ENCODE measurements at places on chromosomes 16 and 17.

GRCh38 chr17:565521-565920 is 149.1 kb downstream of the VPS53 start:
- no peak for DNase-seq

GRCh38 chr16:48123104-48123788 is 32.5 kb downstream of the ABCC12 start:
- peak; percentile 87 for DNase-seq

- no peak for DNase-seq
These were observed 10.3 kb downstream of the CASKIN1 start for GRCh38 chr16:2186064-2186463.

- no peak for DNase-seq
These were observed 50.6 kb downstream of the PLD6 start for GRCh38 chr17:17155568-17155967.

GRCh38 chr16:4915226-4915761 is 21.7 kb downstream of the PPL start:
- DNase-seq, result peak; percentile 64

GRCh38 chr17:58758890-58759289 is 3.2 kb downstream of the PPM1E start:
- no peak for DNase-seq

- DNase-seq, result no peak
These were observed 19.5 kb downstream of the GRIN2C start for GRCh38 chr17:74839990-74840852.

GRCh38 chr16:11004351-11004750 is 60.0 kb downstream of the CLEC16A start:
- DNase-seq, result no peak

- no peak for DNase-seq
These were observed 75.1 kb upstream of the NSRP1 start for GRCh38 chr17:30041551-30041950.

DNA sequence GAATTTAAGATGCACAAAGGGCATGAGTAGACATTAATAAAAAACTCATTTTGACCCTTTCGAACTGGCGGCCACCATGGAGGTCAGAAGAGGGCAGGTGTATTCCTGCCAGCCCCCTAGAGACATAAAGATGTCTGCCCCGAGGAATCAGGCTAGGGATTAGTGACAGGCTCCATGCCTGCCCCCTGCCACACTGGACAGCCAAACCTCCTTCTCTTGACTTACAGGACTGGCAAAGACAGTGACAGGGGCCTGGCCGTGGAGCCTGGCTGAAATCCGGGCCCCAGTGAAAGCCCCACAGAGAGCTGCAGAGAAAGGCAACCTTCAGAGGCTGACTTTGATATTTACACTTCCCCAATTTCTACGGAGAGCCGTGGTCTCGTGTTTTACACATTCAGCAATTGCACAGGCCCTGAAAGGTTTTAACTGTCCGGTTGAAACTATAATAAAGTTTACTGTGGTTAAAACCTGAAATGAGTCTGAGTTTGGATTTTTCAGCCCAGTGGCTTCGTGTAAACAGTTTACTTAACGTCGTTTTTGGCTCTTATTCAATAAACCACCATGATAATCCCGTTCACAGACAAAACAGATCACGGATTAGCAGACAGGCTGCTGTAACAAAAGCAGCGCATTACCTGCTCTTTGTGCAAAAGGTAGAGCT is 243.9 kb upstream of the MYOCD start:
- no peak for DNase-seq

- no peak for DNase-seq
These were observed 100.7 kb downstream of the LYRM1 start for GRCh38 chr16:21001262-21001661.

DNA sequence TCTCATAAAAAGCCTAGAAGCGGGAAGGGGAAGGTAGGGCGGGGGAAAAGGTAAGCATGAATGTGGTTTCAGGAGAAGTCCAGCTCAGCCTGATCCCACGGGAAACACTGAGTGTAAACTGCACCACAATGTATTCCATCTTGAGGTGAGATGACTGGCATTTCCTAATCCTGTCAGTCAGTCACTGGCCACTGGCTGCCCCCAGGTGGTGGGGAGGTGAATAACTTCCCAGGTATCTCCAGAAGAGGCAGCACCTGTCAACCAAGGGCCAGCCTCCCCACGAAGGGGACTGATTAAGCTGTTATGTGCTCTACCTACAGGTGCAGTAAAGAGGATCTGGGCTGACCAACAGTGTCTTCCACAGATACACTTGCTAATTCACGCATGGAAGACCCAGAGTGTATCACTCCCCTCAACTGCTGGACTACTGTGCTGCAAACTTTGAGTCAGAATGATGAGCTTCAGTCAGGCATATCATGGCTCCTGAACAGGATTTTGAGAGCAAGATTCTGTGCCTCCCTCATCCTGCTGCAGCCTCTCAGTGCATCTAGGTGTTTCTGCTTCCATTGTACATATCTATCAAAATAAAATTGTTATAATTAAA is 108.5 kb upstream of the CCL2 start:
- DNase-seq, result no peak

GRCh38 chr16:23143391-23143790 is 5.9 kb downstream of the USP31 start:
- no peak for DNase-seq

DNA sequence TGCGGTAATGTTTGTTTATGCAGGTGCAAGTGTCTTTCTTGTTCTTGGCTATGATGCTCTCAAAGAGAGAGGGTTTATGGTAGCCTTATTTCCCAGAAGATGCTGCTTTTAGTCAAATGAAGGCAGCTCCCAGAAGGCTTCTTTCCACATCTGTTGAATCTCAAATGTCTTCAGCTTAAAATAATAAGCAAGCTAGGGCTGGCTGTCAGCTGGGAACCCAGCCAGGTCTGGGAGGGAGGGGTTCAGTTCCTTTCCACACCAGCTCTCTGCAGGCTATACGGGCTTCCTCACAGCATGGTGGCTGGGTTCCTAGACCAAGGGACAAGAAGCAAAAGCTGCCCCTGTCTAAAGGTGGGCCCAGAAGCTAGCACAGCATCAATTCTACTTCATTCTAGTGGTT is 47.4 kb upstream of the ATF7IP2 start:
- DNase-seq, result no peak

DNA sequence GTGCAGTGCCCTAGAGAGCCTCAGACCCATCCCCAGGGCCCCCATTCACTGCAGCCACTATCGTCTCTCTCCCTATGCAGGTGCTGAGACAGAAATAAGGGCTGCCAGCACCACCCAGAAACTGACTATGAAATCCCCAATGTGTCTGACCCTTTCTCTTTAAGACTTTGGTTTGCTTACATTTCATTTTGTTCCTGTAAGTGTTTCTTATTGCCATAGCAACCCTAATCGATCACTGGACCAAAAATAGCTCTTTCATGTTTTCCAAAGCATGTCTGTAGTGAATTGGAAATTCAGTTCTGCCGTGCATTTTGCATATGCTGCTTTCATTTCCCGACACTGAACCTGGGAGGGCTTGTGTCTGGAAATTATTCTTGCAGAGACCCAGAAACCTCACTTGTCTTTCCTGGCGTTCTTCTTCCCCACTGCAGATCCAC is 148.7 kb upstream of the NOL11 start:
- DNase-seq, result no peak

DNA sequence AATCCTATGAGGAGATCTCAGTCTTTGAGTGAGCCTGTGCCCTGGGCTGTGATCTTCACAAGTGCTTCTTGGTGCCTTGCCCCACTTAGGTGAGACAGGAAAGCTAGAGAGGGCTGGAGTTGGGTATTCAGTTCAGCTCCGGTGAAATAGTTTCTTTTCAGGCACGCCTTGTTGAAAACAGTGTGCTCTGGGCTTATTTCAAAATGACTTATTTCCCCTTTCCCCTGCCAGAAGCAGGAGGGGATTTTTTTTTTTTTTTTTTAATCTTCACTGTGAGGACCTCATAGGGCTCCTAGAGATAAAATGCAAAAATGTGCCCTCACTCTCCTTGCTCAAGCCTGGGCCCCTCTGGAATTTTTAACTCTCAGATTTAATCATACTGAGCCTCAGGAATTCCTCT is 27.2 kb downstream of the MOSMO start:
- DNase-seq, result no peak

DNA sequence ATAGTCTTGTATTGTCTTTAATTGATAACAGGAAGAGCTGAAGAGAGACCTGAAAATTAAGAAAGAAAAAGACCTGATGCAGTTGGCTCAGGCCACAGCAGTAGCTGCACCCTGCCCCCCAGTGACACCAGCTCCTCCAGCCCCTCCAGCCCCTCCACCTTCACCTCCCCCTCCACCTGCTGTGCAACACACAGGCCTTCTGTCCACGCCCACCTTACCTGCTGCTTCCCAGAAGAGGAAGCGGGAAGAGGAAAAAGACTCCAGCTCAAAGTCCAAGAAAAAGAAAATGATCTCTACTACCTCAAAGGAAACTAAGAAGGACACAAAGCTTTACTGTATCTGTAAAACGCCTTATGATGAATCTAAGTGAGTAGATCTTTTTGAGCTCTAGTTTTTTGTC is 36.8 kb downstream of the C17orf58 start:
- no peak for DNase-seq

DNA sequence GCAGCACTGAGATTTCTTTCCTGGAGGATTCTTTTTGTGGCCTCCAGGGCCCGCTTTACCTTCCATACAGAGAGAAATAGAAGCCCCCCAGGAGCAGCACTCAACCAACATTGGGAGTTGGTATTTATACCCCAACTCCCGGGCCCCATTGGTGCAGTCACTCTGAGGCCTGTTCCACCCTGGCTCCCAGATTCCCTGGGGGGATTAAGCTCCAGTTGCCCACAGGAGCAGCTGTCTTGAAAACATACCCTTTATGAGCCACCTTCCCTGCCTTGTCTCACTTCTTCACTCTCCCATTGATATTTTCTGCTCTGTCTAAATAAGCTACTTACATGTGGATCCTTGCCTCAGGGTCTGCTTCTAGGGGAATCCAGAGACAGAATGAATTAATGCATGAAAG is 167.8 kb downstream of the KATNIP start:
- no peak for DNase-seq

- no peak for DNase-seq
These were observed 17.0 kb upstream of the RFFL start for GRCh38 chr17:35080536-35080935.

DNA sequence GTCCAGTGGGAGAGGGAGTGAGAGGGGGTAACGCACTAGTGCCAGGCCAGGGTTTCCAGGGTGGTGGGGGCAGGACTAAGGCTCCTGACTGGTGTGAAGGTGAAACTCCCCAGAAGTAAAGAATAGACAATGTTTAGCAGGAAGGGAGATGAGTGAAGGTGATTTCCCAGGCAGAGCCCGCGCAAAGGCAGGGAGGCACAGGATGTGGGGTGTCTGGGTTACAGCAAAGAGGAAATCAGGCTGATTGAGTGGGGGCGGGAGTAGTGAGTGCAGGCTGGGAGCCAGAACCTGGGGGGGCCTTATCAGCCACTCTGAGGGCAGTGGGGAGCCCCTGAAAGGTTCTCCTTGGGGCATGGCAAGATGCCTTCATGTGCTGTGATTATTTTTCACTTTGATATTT is 167.5 kb downstream of the UTP18 start:
- DNase-seq, result no peak

GRCh38 chr16:27410761-27411160 is 8.8 kb downstream of the IL21R start:
- no peak for DNase-seq

DNA sequence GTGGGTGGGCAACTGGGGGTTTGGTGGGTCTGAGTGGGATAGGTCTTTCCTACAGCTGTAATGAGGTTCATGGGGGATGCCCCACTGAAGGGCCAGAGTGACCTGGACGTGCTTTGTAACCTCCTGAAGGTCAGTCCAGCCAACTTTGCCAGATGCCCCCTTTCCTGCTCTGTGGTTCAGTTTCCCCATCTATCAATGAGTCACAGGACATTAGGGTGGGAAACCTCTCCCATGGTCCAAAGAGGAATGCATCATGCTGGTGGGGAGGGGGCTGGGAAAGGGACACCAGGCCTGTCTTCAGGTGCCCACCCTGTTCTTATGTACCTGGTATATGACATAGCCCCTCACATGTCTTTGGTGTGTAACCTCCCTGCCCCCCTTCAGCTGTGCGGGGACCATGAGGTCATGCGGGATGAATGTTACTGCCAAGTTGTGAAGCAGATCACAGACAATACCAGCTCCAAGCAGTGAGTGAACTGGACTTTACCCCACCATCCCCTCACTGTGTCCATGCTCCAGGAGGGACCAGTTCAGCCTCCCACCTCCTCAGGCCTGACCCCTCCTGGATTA is 24.0 kb upstream of the ALKBH5 start:
- DNase-seq, result peak; percentile 54

- no peak for DNase-seq
These were observed 3.6 kb downstream of the PIEZO1 start for GRCh38 chr16:88781140-88782077.

GRCh38 chr16:12801511-12802042 is 2.1 kb downstream of the CPPED1 start:
- DNase-seq, result no peak

- no peak for DNase-seq
These were observed at the start of gene SCIMP for GRCh38 chr17:5234645-5235576. TSS of gene SCIMP (minus strand) at chr17:5234860. CDS start at chr17:5234755, 105 bp downstream.

DNA sequence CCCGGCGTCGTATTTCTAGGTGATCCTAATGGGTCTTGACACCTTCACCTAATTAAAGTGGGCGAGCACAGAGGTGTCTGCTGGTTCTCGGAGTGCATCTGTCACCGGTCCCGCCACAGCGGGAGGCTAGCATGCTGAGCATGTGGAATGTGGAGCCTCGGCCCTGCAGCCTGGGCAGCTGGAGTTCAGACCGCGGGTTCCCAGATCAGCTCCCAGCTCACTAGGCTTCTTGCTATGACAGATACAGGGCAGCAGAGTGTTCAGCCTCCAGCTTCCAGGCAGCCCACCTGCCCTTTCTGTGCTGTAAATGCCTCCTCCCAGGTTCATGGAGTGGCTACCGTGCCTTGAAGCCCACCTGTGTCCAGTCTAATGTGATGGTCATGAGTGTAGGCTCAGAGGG is 166.7 kb downstream of the CPPED1 start:
- DNase-seq, result no peak

GRCh38 chr17:48240562-48241130 is 133.1 kb downstream of the SNX11 start:
- DNase-seq, result peak; percentile 49

GRCh38 chr17:73731733-73732132 is 87.5 kb upstream of the SDK2 start:
- DNase-seq, result no peak

DNA sequence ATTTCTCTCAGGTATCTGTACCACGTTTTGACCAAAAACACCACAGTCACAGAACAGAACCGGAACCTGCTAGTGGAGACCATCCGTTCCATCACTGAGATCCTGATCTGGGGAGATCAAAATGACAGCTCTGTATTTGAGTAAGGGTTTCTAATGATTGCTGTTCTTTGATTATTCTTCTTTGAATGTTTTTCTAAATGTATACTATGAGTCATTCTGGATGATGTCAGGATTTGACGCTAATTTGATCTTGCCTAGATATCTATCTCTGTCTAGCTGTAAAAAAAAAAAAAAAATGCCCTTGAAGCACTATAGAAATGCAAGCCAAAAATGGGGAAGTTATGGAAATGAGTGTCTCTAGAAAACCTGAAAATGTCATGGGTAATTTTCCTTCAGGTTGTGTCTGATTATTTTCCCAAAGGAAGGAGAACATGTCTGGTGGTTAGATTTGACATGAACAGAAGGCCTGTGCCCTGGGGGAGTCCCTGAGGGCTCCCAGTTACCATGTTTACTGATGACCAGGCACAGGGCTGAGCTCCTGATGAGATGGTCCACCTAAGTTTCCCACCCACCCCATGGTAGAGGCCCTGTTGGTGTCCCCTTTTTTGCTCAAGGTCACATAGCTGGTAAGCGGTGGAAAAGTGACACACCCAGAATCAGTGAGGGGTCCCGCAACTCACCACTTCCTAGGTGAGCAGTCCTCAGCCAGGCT is 13.6 kb downstream of the CLEC16A start:
- DNase-seq, result no peak

Measured in HTR-8/SVneo (cell line).